ENCODE measurements at places on chromosomes 12 and 14.

GRCh38 chr14:89794096-89794495 is 160.4 kb downstream of the EFCAB11 start:
- DNase-seq = no peak

DNA sequence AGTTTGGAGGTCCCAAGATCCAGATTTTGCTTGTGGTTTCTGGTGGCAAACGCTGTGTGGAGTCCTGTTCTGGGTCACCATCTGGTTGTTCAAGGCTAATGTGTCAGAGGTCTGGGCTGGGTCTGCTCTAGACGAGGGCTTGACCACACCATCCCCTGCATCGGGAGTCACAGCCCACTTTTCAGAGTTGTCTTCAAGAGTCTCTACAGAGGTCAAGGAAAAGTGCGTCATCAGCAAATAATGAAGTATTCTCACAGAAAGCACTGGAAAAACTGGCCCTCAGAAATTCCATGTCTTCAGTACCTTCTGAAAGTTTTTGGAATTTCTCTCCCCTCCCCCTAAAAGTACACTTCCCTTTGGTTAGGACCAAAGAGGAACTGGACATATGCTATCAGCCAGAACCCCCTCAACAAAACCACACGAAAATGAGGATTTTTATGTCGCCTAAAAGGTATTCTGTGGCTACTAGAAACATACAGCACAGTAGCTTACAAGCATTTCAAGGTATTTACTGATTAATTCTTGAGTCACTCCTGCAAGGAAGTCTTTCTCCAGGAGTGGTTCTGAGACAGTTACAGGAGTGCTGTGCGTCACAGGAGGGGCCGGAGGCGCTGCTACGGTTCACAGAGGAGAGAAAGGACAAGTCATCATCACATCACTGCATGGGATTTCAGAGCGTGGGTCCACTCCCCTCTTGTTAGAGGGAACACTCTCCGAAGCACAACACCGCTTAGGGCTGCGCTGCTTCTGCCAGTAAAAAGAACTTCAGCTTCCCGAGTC is 35.4 kb downstream of the RAD52 start:
- DNase-seq = no peak

- peak; percentile 88 for DNase-seq
Measured at GRCh38 chr12:55742719-55743405, at the start of gene GDF11. Gene GDF11, plus strand, starts transcription at chr12:55743122. Its CDS starts 195 bp downstream, at chr12:55743317.

GRCh38 chr12:58925111-58925611 is 4.9 kb upstream of the LRIG3 start:
- no peak for DNase-seq

DNA sequence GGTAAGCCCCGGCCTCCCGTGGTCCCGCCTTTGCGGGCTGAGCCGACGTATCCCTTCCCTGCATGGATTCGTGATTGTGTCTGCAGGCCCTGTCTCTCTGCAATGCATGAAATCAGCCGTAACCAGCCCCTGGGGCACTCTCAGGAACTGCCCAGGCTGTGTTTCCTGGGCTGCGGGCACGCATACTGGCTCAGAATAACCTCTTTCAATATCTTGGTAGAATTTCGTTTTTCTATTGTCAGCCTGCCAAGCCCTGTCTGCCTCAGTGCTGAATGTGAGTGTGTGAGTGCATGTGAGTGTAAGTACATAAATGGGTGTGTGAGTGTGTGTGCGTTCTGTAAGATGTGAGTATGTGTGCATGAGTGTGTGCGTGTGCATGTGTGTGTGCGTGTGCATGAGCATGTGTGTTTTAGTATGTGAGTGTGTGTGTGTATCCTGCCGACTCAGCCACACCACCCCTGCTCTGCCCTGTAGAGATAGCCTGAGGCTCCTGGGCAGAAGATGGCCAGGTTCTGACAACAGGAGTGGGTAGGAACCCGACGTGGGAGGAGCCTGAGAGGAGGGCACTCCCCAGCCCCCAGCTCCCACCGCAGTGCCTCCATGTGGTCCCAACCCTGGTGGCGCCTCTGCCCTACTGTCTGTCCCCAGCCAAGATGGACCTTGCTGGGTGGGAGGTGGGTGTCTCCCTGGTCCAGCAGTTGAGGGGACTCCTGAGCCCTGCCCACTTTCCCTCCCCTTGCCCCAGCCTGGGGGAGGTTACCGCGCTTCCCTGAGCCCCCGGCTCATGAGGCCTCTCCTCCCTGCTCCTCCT is 268.8 kb downstream of the ADGRD1 start:
- peak; percentile 61 for DNase-seq

DNA sequence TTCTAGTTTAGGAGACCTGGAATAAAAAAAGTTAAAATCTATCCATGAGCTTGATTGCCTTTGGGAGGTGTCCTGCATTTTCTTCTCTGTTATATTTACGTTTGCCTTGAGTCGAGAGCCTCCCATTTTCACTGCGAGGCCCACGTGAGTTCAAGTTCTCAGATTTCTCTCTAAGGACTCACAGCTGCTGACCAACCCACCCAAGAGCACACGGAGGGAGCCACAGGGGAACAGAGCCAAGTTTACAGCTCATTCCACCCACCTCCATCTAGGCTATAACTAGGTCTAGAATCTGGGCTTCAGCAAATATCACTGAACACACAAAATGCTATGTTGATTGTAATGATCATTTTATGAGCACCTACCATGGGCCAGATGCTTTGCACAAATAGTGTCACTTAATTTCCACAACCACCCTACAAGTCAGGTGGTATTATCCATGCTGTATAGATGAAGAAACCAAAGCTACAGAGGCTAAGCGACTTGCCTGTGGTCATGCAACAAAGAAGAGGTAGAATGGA is 16.7 kb downstream of the ALDH1L2 start:
- no peak for DNase-seq

DNA sequence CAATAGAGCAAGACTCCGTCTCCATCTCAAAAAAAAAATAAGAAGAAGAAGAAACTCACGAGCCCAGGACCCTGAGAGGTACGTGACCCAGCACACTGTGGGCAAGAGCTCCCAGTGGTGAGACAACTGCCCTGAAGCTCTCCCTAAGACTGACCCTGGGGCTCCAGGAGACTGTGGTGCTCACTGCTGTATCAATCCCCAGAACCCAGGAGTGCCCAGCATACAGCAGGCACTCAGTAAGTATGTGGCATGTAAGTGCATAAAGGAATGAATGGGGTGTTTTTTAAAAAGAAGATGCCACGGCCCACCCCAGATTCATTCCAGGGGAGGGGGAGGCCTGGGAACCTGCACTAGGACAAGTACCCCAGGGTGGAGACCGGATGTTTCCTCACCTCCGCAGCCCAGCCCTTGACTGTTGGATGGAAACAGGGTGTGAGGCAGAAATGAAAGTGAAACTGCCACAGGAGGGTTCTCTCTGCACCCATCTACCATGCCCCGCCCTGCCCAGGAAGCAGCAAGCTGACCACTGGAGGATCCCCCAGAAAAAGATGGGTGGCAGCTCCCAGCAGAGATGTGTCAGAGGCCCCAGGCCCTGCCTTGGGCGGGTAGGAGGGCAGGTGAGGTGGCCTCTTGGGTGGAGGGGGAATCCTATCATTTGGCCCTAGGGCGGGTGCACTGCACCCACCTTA is 12.2 kb downstream of the ITPK1 start:
- DNase-seq = peak; percentile 85

DNA sequence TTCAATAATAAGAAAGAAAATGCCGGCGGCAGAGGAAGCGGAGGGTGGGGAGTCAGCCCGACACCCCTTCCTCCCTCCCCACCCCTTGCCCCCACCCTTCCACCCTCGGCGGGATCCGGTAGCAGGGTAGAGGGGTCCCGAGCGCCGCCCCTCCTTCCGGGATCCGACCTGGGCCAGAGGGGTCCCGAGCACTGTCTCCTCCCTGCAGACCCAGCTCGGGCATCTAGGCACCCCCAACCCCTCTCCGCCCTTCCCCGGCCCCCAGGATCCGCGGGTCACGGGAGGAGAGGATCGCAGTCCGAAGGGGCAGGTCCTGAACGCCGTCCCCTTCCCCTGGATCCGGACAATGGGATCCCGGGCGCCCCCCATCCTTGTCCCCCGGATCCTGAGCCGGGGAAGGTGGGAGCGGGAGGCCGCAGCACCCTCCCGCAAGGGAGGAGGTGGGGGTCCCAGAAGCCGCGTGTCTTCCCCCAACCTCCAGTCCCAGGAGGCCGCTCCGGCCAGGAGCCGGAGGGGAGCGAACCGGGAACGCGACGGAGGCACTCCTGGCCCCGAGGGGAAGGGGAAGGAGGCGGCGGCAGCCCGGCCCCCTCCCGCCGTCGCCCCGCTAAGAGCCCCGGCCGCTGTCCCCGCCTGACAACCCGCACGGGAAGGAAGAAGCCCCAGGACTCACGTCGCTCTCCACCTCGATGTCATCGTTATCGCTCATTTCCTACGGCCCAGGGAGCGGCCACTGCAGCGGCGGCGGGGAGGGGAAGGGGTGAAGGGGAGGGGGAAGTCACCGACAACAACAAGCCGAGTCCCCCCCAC is 481 bp downstream of the MAX start:
- no peak for DNase-seq

DNA sequence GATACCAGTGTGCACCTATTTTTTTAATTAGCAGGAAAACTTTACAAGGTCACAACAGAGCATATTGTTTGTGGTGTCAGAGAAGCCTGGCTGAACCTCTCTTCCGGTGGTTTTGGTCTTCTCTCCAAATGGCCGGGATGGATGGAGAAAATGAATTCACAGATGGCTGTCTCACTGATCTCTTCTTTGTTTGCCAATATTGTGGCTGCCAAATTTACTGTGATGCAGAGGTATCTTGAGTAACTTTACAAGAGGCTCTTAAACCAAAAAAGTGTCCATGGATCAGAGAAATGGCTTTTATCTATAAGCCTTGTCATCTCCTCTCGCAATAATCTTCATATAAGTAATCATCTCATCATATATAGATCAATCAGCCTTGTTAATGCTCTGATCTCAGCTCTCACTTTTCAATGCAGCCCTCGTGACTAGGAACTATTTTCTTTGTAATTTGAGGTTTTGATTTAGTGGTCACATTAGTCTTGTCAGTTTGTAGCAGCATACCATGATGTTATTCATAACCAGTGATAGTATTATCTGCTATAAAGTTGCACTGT is 308.1 kb downstream of the EGLN3 start:
- DNase-seq = no peak

DNA sequence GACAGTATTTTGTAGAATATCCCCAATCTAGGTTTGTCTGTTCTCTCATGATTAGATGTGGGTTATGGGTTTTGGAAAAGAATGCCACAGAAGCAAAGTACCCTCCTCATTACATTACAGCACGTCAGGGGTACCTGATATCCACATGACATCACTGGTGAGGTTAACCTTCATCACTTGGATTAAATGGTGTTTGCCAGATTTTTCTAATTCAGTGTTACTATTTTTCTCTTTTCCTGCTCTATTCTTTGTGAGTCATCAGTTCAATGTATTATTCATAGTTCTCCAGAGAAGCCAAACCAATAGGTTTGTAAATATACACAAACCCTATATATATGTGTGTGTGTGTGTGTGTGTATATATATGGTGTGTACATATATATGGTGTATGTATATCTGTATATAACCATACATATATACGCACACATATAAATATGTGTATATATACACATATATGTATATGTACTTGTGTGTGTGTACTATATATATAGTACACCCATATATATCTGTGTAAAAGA is 131.4 kb downstream of the LMNTD1 start:
- no peak for DNase-seq

- no peak for DNase-seq
Measured at GRCh38 chr12:131941987-131942341, 7.8 kb upstream of the EP400 start.
